Fibroblast of skin of back (primary cell): ENCODE measurements at places on chromosomes 4 and X.

DNA sequence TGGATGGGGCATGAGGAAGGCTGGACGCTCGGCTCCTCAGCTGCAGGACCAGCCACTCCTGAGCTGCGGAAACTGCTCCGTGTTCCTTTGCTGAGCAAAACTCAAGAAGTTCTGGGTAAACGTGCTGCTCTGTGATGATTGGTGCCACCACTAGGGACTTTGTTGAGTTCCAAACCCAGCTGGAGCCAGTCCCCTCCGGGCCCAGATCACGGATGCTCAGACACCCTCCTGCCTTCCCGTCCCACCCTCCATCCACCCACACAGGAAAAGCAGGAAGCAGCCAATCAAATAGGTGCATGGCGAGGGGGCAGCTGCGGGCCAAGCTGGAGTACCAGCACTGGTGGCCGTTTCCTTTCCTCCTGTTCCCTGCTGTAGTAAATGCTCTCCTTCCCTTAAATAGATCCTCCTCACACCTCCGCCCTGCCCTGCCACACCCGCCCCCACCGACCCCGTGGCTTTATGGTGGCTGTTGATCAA lies 68.0 kb downstream of the ADRA2C start:
- no peak for DNase-seq

GRCh38 chr4:143713955-143714625 lies 13.6 kb upstream of the FREM3 start:
- no peak for DNase-seq

- no peak for DNase-seq
Measured at GRCh38 chr4:3481783-3482393, 18.8 kb downstream of the DOK7 start.

- peak; percentile 26 for DNase-seq
Measured at GRCh38 chr4:53012738-53013137, 150.6 kb downstream of the RASL11B start.

- DNase-seq = no peak
Measured at GRCh38 chr4:62194342-62194741, 994.2 kb downstream of the ADGRL3 start.

DNA sequence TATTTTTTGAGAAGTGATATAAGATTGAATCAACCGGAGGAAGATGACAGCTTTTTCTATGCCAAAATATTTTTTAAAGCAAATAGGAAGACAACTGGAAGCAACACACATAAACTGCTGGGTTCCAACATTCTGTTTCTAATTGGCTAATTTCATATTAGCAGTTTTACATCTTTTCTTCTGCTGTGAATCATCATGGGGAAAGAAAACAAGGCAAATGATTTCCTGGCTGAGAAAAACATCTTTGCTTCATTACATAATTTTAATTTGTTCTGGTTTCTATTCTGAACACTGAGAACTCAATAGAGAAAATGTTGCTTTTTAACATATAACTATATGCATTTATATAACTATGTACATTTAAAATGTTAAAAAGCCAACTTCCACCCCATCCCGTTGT lies 2518.5 kb downstream of the ARAP2 start:
- no peak for DNase-seq

DNA sequence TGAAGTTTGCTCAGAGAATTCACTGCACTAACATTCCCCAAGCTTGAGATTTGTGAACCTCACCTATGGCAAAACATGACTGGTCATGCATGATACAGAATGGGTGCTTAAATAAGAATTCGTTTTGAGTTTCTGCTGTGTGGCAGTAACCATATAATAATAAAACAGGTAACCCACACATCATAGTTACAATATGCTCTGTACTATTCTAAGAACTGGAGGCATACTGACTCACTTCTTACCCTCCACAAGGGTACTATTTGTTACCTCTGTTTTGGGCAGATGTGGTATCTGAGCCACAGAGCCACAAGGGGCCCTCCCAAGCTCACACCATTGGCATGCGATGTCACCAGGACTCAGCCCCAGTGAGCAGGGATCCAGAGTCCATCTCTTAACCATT lies 17.6 kb downstream of the SLC2A9 start:
- no peak for DNase-seq

- no peak for DNase-seq
Measured at GRCh38 chr4:25106363-25107151, 53.7 kb downstream of the SEPSECS start.

GRCh38 chr4:89625599-89626293 lies 211.2 kb downstream of the SNCA start:
- no peak for DNase-seq

DNA sequence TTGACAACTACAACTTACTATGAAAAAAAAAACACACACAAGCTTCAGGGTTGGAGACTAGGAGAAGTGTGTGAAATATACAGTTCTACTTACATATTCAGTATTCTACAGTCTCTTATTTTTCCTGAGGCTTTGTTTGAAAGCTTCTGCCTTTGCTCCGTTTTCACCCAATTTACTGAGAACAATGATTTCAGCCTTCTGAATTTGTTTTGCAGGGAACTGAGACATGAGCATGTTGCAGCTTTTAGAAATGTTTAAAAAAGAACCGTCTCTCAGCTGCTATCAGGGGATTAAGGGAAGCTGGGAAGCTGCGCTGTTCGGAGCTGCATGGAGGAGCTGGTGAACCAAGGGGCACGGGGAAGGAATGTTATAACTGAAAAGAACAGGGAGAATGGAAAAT lies 85.7 kb downstream of the QDPR start:
- no peak for DNase-seq

- DNase-seq = peak; percentile 49
Measured at GRCh38 chr4:144903953-144904711, 193.9 kb downstream of the ANAPC10 start.

- no peak for DNase-seq
Measured at GRCh38 chr4:39146211-39146610, 36.1 kb upstream of the WDR19 start.

DNA sequence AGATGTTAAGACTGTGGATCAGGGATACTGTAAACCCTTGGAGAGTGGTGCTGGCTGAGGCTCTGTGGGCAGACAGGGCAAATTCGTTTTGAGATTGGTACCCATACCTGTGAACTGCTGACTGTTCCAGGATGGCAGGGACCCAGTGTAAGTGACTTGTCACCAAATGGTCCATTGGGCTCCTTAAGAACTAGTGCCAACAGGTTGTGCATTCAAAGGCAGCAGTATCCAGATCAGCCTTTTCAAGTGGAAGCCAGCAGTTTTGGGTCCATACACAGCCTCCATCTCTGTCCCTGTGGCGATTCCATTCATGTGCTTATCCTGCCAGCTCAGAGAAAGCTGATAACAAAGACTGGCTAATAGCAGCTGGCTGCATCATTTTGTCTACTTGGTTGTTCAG lies 84.0 kb upstream of the SCOC start:
- DNase-seq = no peak

- DNase-seq = peak; percentile 73
Measured at GRCh38 chr4:22515145-22515887, 550 bp downstream of the ADGRA3 start.

DNA sequence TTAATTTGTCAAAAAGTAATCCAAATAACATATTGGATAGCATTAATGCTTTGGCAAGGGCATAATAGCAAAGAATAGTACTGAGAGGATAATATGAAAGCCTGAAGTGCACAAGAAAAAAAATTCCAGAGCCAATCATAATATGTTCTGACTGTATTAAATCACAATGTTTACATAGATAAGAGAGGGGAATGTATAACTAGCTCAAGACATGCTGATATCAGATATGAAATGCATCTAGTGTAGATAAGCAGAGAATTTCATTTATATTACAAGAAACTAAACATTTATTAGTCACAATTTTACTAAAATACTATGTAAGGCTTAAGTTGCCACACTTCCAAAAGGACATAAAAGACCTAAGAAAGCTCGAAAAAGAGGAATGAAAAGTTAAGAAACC lies 193.3 kb downstream of the BANK1 start:
- no peak for DNase-seq

GRCh38 chrX:22340022-22340616 lies 67.4 kb downstream of the CBLL2 start:
- peak; percentile 11 for DNase-seq

GRCh38 chr4:64780664-64781063 lies 371.4 kb upstream of the TECRL start:
- no peak for DNase-seq

- no peak for DNase-seq
Measured at GRCh38 chr4:10077076-10077475, 39.5 kb downstream of the WDR1 start.

DNA sequence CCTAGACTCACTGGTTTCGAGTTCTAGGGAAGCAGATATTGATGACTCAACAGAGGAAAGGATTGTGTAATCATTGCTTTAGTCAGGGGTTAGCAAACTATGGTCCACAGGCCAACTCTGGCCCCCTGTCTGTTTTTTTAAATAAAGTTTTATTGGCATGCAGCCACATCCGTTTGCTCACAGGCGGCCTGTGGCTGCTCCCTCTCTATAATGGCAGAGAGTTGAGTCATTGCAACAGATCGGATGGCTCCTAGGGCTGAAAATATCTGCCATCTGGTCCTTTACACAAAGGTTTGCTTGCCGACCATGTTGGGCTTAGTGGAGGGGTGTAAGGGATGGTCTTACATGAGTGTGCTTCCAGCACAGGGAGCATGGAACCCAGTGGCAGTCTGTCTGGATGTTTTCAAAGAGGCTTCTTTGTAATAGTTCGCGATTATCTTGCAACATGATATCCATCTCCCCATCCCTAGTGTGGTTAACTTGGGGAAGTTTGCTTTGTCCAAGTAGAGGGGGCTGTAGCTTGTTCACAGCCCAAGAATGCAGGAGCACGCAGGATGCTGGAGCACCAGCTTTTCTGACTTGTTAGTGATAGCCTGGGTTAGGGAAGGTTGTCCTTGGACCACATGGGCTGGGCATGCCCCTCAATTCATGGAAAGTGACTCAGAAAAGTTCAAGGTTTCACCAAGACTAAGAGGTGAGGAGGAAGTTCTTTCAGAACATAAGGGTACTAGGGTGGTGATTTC lies 59.3 kb upstream of the CLDN34 start:
- DNase-seq = peak; percentile 63

- DNase-seq = no peak
Measured at GRCh38 chrX:103236296-103236695, 18.7 kb downstream of the TCEAL8 start.

GRCh38 chr4:152936446-152937335 lies 568 bp downstream of the FHDC1 start:
- peak; percentile 28 for DNase-seq

DNA sequence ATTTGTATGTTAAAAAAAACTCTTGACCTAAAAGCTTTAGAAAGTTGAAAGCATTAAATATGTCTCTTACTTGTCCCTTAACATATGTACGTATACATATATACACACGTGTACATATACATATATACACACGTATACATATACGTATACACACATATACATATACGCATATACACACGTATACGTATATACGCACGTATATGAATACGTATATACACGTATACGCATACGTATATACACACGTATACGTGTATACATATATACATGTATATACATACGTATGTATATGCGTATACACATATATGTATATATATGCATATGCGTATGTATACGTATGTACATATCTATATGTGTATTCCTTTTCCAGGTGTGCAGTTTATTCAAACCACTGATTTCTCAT lies 3.8 kb downstream of the KDM6A start:
- no peak for DNase-seq

GRCh38 chrX:23901060-23901459 lies 6.7 kb downstream of the APOO start:
- peak; percentile 54 for DNase-seq

DNA sequence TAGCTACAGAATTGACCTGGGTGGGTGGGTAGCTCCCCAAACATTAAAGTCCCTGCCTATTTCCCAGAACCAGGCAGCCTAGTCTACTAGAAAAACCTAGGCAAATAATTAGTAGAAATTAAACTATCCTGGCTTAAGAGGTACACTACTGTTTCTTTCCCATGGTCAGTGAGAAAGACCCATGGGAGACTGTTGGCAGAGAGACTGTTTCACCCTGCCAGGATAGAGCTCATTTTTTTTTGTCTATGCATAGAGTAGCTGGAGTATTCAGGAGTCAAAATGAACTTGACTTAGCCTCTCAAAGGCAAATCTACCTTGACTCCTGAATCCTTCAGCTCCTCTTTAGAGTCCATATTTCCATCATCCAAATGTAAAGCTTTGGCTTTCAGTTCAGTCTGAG lies 107.0 kb upstream of the AR start:
- DNase-seq = no peak

DNA sequence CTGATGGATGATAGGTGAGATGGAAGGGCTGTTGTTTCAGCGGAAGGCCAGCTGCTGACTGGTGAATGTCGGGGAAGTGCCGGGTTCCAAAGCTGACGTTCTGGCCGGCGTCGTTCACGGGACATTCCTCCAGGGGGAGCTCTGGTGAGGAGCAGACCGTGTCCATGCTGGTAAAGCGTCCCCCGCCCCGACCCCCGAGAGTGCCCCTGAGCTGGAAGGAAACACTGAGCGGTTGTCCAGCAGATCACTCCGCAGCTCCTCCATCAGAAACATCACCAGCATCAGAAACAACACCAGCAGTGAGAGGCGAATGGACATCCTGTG lies 18.6 kb upstream of the ADRA2C start:
- no peak for DNase-seq

- no peak for DNase-seq
Measured at GRCh38 chrX:107683124-107683895, 55.0 kb downstream of the PRPS1 start.

DNA sequence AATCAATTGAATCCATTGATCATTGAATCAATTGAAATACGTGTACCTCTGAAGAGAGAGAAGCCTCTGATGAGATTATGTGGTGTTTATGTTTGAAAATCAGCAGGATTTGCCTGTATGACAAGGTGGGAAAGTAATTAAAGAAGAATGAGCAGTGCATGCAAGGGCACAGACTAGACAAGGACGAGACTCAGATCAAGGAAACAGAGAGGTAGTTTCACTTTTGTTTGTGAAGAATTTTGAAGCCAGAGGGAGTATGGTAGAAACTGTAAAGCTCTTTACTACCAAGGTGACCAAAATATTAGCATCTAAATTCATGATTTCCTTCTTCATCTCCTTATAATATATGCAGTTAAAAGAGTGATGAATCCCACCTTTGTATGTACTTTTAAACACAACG lies 1830.0 kb upstream of the IGFBP7 start:
- no peak for DNase-seq

GRCh38 chrX:12441381-12442128 lies 303.3 kb downstream of the FRMPD4 start:
- peak; percentile 86 for DNase-seq

DNA sequence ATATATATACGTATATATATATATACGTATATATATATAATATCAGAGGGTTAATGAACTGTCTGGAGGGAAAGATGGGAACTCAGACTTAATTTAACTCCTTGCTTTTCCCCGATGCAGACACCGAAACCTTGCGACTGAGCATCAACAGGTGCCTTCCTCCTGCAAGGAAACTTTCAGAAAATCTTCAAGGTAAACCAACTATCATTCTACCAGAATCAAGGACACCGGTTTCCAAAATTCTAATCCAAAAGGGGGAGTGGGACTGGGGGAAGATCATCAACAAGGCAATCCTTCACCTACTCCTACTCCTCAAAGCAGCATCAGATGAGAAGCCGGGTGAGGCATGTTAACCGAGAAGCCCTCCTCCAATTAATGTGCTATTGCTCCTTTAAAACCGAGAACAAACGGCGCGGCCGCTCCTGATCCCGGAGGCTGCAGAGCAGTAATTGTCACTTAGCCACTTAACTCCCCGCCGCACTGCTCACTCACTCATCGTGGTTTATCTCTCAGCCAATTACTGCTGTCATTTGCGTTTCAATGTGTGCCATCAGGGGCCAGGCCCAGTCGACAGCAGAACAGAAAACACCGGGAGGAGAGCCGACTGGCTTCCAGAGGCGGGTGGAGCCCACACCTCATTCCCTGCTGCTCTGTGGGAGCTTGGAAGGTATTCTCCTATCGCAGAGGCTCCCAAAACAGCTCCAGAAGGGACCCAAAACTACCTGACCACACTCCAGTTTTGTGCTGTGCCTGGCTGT lies 61.7 kb downstream of the MAML3 start:
- no peak for DNase-seq
